ENCODE measurements at places on chromosomes 12 and 14. TPM values are rescaled to one million over a fixed set of nuclear protein-coding genes. Genes with fewer than 3 reads are reported as not detected.

GAPDH gene
- 5,430 TPM for polyA plus RNA-seq

DNA sequence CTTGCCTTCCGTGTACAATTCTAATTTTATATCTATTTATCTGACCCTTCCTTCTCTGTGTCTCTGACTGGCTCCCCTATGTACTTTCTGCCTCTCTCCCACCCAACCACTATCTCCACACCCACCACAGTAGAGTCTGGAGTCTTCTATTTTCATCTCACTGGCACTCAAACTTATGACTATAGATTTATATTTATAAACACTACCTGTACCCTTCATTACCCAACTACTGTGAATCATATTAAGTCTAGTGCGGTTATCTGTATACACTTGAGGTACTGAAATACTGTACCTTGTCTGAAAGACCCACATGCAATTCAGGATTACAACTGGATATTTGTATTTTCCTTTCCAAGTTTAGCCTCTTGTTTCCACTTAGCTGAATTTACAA lies 36.1 kb downstream of the ATP2B1 start:
- no peak for DNase-seq

DNA sequence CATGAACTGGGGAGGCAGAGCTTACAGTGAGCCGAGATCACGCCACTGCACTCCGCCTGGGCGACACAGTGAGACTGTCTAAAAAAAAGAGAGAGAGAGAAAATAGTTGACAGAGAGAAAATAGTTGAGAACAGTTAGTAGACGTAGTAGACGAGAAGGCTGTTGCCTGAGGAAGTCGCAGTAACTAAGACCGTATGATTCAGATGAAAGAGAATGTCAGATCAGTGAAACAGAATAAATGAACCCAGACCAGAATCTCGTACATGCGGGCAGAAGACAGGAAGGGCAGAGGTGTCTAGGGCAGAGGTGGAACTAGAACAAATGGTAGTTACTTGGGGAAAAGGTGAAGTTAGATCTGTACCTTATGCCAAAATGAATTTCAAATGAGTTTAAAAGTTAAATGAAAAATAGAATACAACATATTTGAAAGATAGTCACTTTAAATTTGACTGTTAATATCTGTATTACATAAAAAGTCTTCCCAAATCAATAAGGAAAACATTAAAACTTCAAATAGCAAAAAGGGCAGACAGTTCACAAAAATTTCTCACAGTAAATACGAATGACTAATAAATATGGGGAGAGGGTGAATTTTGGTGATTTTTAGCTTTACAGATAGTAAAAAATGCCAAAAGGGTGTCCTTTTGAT lies 17.7 kb downstream of the MDM2 start:
- no peak for DNase-seq

GRCh38 chr14:66088656-66089055 lies 397.5 kb upstream of the CCDC196 start:
- DNase-seq = no peak

GRCh38 chr14:90518069-90518940 lies 121.5 kb downstream of the CALM1 start:
- no peak for DNase-seq

DNA sequence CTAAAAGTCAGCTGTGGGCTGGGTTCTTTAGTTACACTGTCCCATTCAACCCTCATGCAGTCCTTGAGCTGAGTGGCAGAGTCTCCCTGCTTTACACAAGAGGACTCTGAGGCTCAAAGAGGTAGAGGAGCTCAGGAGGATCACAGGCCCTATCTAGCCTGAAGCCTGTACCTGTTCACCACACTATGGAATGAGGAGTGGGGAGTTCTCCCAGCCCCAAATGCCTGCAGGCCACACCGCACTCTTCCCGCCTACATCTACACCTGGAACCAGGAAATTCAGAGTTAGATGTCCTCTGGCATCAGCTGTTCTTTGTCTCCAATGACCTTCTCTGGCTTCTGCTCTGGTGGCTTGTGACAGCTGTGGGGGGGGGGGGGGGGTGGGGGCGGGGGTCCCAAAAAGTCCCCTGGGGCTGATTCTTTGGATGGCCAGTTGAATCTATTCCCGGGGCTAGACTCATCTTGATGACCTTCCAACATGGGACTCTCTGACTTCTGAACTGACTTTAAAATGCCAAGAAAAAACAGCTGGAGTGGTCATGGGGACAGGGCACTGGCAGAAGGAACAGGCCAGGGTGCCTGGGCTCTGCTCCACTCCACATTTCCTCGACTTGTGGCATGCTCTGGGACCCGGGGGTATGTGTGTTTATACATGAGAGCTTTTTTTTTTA lies 30.6 kb downstream of the RIN3 start:
- no peak for DNase-seq

- DNase-seq = no peak
Measured at GRCh38 chr12:93243689-93244513, 133.8 kb upstream of the NUDT4 start.

RPL10L gene
- 0.25 TPM for polyA plus RNA-seq

- no peak for DNase-seq
Measured at GRCh38 chr14:90556012-90556477, 159.2 kb downstream of the CALM1 start.

MORN3 gene
- 0.34 TPM for polyA plus RNA-seq

DNA sequence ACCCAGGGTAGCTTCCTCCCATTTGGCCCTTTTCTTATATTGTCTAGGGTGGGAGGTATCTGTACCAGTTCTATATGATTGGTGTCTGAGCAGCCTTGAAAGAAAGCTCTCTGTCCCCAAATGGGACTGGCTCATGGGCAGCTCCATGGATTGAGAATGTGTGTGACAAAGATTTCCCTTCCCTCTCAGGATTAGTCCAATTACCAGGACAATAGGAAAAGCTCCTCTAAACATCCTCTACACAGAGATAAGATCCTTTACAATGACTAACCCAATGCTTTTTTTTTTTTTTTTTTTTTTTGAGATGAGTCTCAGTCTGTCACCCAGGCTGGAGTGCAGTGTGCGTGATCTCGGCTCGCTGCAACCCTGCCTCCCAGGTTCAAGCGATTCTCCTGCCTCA lies 112.1 kb downstream of the SLC35F4 start:
- no peak for DNase-seq

SPRYD3 gene
- 18.4 TPM for polyA plus RNA-seq

DNA sequence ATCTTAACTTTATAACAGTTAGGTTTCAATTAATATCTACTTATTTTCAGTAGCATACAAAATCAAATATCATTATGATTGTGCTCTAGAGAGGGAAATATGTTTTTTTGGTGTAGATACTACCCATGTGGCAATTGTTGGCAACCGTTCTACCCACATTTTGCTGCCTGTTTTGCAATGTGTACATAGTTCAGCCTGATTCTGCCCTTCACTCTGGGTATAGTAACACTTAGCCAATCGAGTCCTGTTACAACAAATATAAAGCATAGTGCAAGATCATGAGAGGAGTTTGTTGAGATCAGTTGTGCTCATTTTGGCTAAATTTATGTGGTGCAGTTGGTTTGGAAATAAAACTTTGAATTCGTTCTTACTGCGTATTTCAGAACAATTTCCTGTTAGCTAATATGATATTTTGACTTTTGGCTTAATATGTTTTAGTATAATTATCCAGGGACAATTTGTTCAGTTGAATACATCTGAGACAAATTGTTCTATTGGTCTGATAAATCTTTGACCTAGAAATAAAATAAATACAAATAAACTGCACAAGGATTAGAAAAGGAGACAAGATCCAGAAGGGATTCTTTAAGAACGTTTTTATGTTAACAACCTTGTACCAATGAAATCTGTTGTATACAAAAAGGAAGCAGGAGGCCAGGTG lies 76.9 kb downstream of the ATF7IP start:
- DNase-seq = no peak

DNA sequence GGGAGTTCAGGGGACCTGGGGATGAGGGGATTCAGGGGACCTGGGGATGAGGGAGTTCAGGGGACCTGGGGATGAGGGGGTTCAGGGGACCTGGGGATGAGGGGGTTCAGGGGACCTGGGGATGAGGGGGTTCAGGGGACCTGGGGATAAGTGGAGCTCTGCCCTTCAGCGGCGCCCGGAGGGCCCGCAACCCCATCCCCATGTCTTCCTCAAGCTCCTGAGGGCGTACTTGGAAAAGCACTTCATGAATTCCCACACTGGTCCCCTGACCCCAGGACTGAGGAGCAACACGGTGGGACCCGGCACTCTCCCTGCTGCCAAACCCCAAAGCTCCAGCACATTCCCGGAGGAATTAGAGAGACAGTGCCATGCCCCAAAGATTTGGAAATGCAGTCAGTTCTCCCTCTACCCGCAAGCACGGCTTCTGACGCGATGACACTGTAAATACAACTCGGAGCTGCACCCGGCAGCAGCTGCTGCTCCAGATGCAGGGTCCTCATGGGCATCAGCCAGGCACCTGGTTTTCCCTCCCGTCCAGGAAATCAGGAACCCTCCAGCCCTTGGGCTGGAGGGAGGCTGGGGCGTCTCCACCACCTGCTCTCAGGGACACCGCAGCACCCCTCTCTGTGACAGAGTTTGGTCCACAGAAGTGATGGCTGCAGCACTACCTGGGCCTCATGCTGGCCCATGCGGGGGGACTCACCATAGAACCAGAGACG lies 32.8 kb upstream of the C14orf180 start:
- DNase-seq = no peak

DNA sequence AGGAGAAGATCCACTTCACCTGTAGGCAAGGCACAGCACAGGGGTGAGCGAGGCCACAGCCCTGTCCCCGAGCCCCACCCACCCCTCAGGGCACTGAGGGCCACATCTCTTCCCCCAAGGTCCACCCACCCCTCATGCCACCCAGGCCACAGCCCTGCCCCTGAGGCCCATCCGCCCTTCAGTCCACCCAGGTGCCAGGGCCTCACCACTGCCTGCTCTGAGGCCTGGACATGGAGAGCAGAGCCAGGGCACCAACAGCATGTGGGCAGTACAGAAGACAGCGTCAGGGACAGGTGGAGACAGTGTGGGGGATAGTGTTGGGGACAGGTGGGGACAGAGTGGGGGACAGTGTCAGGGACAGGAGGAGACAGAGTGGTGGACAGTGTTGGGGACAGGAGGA lies 138.3 kb downstream of the TMEM121 start:
- DNase-seq = no peak

PARP11 gene
- polyA plus RNA-seq = 7.1 TPM

FBXO34 gene
- polyA plus RNA-seq = 15.8 TPM

GRCh38 chr12:65602610-65603295 lies 221.5 kb upstream of the HMGA2 start:
- peak; percentile 62 for DNase-seq

DNA sequence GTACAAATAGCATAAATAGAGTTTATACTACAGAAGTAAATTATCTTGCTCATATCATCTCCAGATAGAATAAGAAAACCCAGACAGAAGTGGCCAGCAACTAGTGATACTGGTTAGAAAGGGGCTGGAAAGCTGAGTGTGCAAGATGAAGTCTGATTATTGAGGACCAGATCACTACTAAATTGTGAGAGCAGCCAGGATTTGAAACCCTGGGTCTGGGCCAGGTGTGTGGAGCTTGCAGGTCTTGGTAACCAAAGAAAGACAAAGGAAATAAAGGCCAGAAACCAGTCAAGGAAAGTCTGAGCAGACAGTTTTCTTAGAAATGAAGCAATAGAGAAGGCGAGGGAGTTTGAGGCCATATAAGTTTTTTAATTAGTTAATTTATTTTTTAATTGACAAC lies 611.8 kb downstream of the ETNK1 start:
- no peak for DNase-seq

DNA sequence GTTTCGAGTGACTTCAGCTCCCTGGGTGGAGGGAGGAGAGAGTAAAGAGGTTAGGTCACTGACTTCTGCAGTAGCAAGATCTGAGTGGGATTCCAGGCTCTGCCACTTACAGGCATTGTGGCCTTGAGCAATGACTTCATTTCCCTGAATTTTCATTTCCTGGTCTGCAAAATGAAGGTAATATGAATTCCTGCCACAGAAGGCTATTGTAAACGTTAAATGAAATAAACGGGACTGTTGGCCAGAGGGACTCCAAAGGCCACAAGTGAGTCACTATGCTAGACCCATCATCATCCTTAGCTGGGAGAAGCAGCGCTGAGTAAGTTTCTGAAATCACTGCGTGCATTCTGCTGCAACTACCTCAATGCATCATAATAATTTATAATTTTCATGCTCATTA lies 807.8 kb downstream of the AACS start:
- no peak for DNase-seq

C12orf54 gene
- 0.44 TPM for polyA plus RNA-seq

TOX4 gene
- polyA plus RNA-seq = 38.5 TPM

IL23A gene
- polyA plus RNA-seq = 0.34 TPM

INHBE gene
- polyA plus RNA-seq = 3.8 TPM

GRCh38 chr14:51535443-51536044 lies 116.2 kb upstream of the FRMD6 start:
- no peak for DNase-seq

GRCh38 chr12:120538281-120539156 lies 4.4 kb downstream of the RNF10 start:
- DNase-seq = no peak

GRCh38 chr12:52285172-52285745 lies 6.1 kb downstream of the KRT81 start:
- no peak for DNase-seq

GRCh38 chr14:70641548-70642302 lies at the start of gene TTC9:
Gene TTC9 (plus strand): TSS chr14:70641916. CDS start chr14:70642130, 214 bp downstream.
- no peak for DNase-seq

OTUB2 gene
- polyA plus RNA-seq = 0.49 TPM

Data from forelimb muscle (tissue), 1 donor.